Daoy (cell line): ENCODE measurements at places on chromosomes 7 and 10.

- DNase-seq, result no peak
Observed at GRCh38 chr7:140267381-140268226, 90.8 kb upstream of the KDM7A start.

DNA sequence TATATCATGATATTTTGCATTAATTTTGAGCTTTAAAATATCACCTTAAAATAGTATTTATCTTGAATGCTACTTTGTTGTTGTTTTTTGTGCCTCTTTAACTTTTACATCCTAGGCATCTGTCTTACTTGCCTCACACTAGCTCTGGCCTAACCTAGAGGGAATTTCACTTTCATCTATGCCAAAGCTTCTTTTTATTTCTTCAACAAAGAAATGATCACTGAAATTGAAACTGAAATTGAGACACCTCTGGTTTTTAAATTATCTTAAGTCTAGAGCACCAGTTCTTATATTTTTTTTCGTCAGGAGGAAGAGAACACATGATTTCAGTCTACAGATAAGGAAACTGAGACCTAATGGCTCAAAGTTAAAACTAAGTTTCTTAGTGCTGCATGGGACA is 3.5 kb upstream of the SCIN start:
- DNase-seq, result no peak

GRCh38 chr10:74123081-74123480 is 27.5 kb downstream of the AP3M1 start:
- no peak for DNase-seq

DNA sequence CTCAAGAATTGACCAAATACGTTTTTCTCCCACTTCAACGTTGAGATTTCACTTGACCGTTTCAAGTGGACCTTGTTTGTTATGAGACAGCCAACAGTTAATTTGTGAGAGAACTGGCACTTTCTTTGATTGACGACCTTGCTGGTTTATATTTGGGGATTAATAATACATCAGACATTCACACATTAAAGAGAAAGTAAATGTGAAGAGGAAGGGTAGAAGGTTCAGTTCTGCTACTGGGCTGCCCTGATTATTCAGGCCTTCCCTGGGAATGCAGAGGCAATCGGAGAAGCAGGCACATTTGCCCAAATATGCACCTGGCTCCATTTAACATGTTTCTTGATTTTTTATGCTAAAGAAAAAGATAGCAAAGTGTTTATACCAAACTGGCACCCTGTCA is 114.1 kb downstream of the POU6F2 start:
- DNase-seq, result no peak

DNA sequence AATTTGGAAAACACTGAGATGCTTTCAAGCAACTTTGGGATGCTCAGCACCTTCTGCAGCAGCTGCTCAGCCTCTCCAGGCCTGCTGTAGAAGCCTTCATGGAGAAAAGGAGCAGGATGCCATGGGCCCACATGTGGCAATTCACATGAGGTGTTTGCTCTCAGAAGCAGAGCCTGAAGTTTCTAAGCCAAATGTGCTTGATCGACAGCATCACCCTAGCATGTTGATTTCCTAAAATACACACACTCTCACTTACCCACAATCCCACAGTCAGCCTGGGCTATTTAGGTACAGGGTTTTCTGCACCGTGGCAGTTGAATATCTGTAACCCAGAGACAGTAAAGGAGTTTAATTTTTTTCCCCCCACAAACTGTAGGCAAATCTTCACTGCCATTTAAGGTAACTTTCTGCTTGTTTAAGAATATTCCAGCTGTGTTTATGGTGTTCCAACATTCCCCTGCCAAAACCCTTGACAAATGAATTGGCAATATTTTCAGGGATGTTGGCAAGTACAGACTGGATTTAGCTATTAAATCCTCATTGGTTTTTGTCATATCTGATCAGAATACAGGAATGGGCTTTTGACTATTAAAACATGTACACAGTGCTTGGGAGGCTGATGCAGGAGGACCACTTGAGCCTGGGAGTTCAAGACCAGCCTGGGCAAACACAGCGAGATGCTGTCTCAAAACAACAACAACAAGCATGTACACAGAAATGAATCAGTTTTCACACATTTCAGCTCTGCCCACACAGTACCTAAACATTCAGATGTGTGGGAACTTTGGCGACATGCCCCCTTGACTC is 244.2 kb downstream of the CELF2 start:
- no peak for DNase-seq

GRCh38 chr10:26437637-26438461 is at the start of gene APBB1IP:
TSS of gene APBB1IP (plus strand) at chr10:26438341. CDS start at chr10:26492327, 53,986 bp downstream.
- DNase-seq, result no peak

DNA sequence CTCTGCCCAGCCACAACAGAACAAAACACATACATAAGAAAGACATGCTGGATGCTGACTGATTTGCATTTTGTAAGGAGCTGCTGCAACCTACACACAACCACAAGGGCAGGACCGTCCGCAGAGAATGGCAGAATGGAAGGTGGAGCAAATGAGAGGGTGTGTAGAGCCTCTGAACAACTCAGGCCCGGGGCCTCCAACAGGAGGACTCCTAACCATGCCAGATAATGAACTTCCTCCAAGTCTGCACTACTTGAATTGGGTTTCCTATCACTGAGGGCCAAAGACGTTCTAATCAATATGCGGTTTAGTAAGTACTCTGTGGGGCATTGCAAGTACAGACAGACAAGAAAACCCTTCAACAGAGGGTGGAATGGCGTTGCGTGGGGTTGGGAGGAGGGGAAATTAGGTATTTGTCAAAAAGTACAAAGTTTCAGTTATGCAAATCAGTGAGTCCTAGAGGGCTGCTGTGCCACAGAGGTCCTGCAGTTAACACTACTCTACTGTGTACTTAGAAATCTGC is 14.6 kb downstream of the VOPP1 start:
- DNase-seq, result no peak

GRCh38 chr10:118471863-118472262 is 123.6 kb downstream of the PRLHR start:
- DNase-seq, result peak; percentile 74

GRCh38 chr7:32500922-32501341 is 5.6 kb downstream of the AVL9 start:
- DNase-seq, result peak; percentile 46

- DNase-seq, result no peak
Observed at GRCh38 chr7:28993371-28993770, 35.2 kb upstream of the TRIL start.

GRCh38 chr7:1940402-1940786 is 270.3 kb downstream of the ELFN1 start:
- DNase-seq, result peak; percentile 97

DNA sequence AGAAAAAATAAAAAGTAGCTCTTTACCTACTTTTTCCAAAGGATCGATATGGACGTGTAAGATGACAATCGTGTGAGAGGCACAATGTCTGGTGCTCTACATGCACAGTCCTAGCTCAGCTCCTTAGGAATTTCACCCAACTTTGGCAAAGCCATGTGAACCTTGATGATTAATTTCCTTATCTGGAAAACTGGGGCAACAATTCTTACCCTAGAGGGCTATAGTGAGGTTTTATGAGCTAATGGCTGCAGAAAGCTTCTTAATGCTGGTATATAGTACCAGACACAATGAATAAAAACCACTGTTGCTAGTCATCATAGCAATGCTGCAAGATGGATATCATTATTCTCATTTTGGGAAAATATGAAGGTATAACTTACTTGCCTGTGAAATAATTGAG is 202.7 kb downstream of the PARD3 start:
- peak; percentile 39 for DNase-seq

GRCh38 chr10:129531969-129532660 is 65.1 kb downstream of the MGMT start:
- DNase-seq, result peak; percentile 54

GRCh38 chr10:33212061-33212748 is 122.3 kb downstream of the NRP1 start:
- no peak for DNase-seq

GRCh38 chr10:103491729-103492364 is 1.7 kb upstream of the NEURL1 start:
- DNase-seq, result peak; percentile 76

DNA sequence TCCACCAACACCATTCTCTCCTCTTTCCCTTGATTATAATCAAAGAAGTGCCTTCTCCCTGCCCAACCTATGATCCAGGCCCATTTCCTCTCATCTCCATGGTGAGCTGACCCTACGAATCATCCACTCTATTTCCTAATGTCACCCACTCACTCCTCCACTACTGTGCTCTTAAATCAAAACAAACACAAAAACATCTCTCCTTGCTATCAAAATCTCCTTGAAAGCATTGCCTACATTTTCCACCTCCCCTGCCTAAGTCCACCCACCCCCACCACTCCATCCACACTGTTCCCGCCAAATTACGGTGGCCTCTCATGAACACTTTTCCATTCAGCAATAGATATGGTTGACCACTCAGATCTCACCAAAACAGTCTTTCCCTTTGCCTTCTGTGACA is 5.3 kb downstream of the DYDC1 start:
- DNase-seq, result no peak

- no peak for DNase-seq
Observed at GRCh38 chr10:130230036-130230435, 93.8 kb downstream of the GLRX3 start.

GRCh38 chr10:45220931-45221330 is 94.5 kb downstream of the OR13A1 start:
- no peak for DNase-seq

DNA sequence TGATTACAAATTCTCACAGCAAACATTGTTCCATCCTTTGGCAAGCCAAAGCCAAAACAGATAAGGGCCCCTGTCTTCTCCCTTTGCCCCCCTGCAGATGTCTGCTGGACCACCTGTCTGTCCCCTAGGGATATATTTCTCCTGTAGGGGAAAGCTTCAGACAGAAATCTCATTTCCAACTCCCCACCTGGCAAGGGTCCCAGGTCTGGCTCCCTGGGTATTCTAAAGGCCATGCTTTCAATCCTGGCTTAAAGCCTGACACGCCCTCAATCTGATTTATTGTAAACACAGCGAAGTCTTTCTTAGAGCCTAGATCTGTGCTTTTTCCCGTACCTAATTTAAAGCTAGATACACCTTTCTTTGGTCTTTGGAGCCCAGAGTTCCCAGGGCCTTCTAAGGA is 66.1 kb downstream of the KCNMA1 start:
- no peak for DNase-seq

DNA sequence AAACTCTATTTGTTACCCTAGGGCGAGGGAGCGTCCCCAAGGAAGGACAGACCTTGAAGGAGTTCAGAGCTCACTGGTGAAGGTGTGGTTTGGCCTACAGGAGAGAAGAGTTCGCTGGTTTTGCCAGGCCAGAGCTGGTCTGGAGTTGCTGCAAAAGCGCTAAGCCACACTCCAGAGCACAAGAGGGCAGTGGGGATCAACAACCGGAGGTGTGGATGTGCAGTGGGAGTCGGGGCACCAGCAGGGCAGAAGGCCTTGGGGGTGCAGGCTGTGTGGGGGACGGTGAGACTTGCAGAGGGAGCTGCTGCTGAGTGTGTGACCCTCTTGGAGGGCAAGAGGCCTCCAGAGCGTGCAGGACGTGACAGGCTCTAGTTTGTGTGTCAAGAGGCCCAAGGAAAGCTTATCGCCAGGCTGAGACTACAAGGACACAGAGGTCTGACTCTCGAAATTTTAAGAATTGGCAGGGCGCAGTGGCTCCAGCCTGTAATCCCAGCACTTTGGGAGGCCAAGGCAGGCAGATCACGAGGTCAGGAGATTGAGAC is 14.3 kb upstream of the CUL1 start:
- no peak for DNase-seq

DNA sequence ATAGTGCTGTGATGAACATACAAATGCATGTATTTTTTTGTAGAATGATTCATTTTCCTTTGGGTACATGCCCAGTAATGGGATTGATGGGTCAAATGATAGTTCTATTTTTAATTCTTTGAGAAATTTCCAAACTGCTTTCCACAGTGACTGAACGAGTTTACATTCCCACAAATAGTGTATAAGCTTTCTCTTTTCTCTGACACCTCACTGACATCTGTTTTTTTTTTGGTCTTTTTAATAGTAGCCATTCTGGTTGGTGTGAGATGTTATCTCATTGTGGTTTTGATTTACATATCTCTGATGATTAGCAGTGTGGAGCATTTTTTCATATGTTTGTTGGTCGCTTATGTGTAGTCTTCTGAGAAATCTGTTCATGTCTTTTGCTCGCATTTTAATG is 195.0 kb upstream of the AGK start:
- DNase-seq, result no peak

GRCh38 chr7:136234040-136234439 is 256.9 kb upstream of the MTPN start:
- no peak for DNase-seq

GRCh38 chr10:17683541-17683940 is 39.6 kb downstream of the STAM start:
- no peak for DNase-seq

GRCh38 chr10:95832216-95833041 is 75.3 kb upstream of the CC2D2B start:
- DNase-seq, result no peak

- no peak for DNase-seq
Observed at GRCh38 chr10:116796469-116796868, 52.8 kb upstream of the ENO4 start.

DNA sequence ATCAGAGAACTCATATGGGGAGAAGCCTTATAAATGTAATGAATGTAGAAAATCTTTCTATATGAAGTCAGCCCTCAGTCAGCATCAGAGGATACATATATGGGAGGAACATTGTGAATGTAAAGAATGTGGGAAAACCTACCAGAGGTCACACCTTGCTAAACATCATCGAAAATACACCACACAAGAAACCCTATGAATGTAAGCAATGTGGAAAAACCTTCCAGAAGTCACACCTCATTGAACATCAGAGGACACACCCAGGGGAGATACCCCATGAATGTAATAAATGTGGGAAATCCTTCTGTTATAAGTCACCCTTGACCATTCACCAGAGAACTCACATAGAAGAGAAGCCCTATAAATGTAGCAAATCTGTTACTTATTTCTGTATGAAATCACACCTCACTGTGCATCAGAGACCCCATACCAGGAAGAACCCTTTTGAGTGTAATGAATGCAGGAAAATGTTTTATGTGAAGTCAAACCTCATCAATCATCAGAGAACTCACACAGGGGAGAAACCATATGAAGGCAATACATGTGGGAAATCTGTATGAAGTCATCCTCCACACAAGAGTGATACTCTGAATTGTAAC is 30.8 kb downstream of the ZNF12 start:
- no peak for DNase-seq

DNA sequence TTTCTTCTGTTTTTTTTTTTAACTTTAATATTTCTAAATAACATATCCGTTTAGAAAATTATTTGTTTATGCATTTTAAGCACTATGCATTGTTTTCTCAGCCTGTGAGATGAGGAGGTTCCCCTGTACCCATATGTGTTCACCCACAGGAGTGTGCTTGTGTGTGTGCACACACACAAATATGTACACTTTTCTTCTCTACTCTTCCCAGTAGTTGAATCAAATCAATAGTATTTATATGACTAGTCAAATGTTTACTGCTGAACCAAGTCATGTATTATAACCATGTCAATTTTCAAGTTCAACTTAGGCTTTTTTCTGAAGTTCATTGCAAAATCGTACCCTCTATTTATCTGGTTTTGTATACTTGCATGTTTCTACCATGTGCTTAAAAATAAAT is 37.3 kb downstream of the HDAC9 start:
- no peak for DNase-seq
